ENCODE measurements at places on chromosomes 6 and 20.

GRCh38 chr20:63087872-63088680, 81.3 kb upstream of the BHLHE23 start:
- peak; percentile 9 for DNase-seq

- DNase-seq: no peak
Observed at GRCh38 chr6:3403238-3404173, 53.3 kb downstream of the SLC22A23 start.

DNA sequence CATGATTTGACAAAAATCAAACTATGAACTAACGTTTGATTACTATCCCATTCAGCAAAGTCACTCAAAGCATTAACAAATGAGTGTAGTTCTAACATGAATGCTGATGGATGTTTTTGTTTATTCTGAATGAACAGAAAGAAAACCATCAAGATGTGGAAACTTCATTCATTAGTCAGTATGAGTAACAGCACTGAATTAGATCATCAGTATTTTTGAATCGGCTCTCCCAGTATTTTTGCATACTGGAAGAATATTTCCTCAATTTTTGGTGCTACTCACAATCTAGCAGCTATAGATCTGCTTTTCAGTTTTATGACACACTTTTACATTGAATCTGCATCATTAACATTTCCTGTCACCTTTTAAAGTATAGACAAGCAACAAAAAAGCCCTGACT, 63.8 kb upstream of the CD83 start:
- DNase-seq: no peak

DNA sequence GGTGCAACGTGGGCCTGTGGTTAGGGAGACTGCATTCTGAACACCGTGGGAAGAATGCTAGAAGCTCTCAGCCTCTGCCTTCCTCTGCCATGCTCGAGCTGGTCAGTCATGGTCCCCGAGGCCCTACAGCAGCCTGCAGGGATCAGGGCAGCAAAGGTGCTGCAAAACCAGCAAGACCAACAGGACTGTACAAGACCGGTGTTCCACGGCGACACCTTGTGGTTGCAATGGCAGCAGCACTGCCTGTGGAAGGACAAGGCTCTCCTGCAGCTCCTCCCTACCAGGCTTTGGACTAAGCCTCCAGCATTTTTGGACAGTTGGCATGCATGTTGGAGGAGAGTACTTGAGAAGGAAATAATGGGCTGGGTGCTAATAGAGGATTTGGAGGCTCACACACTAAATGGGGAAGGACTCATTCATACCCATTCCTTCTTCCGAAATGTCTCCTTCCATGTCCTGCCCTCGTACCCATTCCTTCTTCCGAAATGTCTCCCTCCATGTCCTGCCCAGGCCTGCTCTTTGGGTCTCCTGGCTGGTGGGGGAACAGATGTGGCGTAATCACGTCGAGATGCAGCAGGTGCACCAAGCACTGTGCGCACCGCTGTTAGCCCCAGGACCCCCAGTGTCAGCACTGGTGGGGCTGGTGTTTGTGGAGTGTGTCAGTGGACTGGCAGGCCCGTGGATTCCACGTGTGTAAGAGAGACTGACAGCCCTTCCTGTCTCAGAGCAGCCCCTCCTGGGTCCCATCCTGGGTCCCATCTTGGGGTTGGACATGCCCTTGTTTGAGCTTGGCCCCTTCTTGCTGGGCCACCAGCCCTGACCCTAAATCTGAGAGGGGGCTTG, 18.6 kb upstream of the MYT1 start:
- peak; percentile 66 for DNase-seq

DNA sequence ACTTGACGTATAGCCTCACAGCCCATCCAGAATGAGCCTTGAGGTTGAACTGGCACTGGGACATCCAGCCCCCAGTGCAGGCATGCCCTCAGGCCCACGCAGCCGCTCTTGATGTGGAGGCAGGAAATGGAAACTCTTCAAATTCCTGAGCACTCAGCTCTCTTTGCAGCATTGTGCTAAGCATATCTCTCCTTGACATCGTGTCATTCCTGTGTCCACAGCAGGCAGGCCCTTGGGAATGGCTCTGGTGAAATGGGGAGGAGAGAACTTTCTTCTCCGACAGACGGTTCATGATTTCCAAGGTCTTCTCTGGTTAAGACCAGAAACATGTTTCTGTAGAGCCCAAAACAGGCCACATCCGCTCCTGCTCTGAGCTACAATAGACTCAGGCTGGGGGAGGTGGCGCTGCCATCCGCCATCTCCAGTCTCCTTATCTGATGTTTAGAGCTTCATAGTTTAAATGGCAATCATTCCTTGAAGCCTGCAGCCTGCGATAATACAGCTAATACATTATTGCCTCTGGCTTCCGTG, 248.8 kb downstream of the CDH4 start:
- DNase-seq: no peak

DNA sequence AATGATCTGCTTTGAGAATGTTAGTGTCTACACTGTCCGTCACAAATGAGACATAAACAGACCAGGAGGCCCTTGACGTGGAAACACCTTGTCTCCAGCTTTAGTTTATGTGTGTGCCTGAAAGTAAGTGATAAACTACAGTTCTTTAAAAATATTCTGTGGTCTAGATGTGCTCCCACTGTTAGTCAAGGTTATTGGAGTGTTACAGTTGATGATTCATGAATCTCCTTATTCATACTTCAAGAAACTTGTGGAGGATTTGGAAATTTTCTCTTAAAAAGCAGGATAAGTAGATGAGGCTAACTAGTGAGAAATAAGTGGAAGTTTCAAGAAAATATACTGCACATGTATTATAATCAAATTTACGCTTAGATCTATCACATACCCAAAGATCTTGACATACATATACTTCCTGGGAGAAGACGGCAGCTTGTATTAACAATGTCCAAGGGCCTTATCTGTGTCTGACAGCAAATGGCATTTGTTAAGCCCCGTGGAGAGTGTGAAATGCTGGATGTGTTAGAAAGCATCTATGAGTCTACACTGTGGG, 90.5 kb upstream of the MBOAT1 start:
- DNase-seq: no peak

- no peak for DNase-seq
Observed at GRCh38 chr20:53828682-53829254, 235.1 kb upstream of the ZNF217 start.

DNA sequence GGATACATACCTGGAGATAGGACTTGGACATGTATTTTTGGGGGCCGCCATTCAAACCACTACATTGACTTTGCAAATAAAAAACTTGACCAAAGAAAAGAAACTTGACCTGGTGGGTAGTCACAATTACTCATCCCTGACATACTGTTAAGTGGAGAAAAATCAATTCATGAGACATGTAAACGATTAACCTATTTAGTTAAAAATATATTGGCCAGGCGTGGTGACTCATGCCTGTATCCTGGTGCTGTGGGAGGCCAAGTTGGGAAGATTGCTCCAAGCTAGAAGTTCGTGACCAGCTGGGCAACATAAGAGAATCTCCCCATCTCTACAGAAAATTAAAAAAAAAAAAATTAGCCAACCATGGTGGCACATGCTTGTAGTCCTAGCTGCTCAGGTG, 2.5 kb upstream of the SRSF12 start:
- no peak for DNase-seq

- DNase-seq: no peak
Observed at GRCh38 chr6:37960139-37960935, 140.8 kb downstream of the ZFAND3 start.

DNA sequence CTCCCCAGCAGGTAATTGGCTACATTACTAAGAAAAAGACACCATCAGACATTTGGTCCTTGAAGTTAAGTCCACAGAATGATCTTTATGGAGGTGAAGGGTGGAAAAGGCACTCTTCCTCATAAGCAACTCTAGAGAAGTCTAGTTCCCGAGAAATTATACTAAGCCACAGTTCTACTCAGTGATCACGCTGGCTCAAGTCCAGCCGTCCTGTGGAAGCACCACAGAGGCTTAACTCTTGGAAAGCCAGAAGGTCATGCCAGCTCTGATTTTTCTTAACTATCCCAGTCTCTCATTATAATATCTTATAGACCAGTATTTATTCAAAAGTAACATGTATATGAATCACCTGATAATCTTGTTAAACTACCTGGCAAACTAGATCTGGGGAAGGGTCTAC, 258.5 kb downstream of the EYA4 start:
- no peak for DNase-seq

GRCh38 chr20:38298768-38299288, 5.1 kb upstream of the BPI start:
- DNase-seq: no peak

- no peak for DNase-seq
Observed at GRCh38 chr6:129416337-129416990, 293.5 kb downstream of the ARHGAP18 start.

DNA sequence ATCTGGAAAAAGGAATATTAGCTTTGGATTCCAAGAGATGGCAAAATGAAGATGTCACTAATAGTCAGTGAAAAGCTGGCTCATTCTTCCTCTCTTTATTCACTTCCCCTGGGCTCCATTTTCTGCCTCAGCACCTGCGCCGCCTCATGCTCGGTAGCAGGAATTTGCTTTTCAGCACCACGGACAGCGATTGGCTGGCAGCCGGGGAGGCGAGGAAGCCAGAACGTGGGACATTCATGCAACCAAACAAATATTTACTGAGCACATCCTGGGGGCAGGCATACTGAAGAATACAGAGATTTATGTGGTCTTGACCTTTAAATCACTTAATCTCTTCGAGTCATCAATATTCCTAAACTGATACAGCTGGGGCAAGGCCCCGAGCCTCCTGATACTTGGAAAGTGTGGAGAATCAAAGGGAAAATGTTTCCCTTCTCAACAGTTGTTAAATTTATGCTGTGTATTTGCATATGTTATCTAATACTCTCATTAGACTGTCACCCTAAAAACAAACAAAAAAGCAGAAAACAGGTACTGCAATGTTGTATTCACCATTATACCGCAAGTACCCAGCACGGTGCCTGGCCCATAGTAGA, 12.1 kb upstream of the PDYN start:
- peak; percentile 90 for DNase-seq

GRCh38 chr6:30042476-30042875, 18.6 kb upstream of the POLR1H start:
- no peak for DNase-seq

DNA sequence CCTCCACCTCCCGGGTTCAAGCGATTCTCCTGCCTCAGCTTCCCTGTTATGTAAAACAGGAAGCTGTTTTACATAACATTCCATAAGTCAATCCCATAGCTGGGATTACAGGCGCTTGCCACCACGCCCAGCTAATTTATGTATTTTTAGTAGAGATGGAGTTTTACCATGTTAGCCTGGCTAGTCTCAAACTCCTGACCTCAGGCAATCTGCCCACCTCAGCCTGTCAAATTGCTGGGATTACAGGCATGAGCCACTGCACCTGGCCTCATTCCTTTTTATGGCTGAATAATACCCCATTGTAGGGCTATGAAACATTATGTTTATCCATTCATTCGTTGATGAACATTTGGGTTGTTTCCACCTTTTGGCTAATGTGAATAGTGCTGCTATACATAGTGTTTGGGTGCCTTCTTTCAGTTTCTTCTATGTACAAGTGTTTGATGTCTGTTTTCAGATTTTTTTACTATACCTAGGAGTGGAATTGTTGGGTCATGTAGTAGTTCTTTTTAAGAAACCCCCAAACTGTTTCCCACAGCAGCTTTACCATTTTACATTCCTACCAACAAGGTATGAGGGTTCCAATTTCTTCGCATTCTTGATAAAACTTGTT, 138.7 kb upstream of the COL21A1 start:
- DNase-seq: no peak

DNA sequence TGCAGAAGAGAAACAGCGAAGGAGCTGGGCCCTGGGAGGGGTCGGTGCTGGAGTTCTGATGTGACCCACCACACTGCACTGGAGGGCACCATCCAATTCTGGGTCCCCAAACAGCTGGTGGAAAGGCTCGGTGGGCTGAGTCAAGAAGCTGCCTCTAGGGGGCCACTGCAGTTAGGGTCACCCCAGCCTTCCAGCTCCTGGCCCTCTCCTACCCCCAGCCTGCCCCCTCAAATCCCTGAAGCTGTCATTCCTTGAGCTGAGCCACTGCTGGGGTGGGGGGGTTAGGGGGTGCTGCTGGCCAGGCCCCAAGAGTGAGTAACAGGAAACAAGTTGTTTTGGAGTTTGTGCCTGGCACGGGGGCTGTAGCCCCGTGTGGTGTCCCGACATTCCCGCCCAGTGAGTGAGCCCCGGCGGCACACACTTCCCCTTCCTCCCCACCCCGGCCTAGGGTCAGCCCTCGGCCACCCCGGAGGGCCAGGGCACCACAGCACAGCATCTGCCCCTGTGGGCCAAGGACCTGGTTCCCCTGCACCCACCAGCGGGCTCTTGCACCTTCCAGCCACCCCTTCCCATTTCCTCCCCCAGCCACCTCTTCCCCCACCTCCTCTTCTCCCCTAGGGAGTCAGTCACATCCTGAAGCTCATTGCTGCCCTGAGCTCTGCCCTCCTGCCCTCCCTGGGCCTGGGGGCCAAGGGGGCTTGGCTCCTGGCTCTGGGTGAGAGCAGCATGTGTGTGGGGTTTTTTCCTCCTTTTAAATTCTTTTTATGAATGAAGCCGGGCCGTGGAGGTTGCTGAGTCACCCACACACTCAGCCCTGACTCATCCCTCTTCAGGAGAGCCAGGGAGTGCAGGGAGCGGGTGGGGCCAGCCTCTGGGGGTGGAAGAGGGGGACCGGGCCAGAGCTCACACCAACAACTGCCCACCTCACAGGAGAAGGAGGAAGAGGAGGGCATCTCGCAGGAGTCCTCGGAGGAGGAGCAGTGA, 4.6 kb downstream of the SMIM29 start:
- peak; percentile 36 for DNase-seq

DNA sequence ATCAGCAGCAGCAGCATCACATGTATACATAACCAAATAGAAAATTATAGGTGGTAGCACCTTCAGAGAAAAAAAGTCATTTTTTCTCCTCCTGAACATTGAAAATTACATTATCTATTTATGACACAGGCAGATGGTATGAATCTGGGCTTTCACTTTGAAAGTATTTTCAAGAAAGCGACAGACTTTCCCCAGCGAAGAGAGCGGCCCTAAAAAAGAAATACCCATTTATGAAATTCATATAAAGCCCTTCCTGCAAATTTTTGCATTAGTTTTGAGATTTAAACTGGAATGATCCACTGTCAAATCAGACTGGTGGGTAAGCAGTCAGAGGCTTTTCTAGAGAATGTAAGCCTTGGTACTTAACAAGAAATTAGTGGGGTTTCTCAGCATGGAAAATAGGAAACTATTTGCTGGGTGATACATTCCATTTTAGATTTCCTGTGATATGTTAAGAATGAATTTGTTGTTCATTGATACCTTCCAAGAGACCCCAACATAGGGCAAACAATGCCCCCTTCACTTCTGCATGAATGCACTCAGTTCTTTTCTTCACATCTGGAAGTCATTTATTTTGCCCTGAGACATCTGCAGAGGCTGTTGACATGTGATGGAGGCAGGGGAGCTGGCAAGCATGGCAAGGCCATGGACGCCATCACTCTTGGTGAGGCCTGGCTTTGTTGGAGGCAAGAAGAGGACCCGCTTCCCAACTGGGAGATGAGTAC, 147.0 kb downstream of the LINC00237 start:
- no peak for DNase-seq

- no peak for DNase-seq
Observed at GRCh38 chr6:138328210-138328609, 49.5 kb upstream of the SMIM28 start.
